Stimulated activated CD4-positive, alpha-beta T cell treated with anti-CD3 and anti-CD28 coated beads, TNF-alpha, amount 100 ng/mL, for 24 hours (primary cell): ENCODE measurements at places on chromosomes 13 and 19.

- DNase-seq: no peak
Measured at GRCh38 chr13:71865874-71866334, 1.1 kb downstream of the DACH1 start.

DNA sequence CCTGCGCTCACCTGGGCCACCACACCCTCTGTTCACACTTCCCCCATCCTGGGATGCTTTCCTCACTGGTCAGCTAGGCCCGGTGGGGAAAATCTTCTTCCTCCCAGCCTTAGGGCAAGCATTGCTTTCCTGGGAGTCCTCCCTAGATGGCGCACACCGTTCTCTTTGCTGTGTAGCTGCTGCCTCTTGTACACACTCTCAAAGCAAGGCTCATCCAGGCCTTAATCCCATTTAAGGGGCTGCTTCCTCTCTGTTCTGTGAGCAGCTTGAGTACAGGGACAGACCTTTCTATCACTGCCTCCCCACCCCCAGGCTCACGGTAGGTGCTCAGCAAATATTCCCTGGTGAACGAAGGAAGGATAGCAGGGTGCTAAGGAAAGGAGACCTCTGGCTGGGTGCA, 11.1 kb downstream of the SLC7A10 start:
- no peak for DNase-seq

- DNase-seq: no peak
Measured at GRCh38 chr19:6278740-6279619, 795 bp downstream of the MLLT1 start.

DNA sequence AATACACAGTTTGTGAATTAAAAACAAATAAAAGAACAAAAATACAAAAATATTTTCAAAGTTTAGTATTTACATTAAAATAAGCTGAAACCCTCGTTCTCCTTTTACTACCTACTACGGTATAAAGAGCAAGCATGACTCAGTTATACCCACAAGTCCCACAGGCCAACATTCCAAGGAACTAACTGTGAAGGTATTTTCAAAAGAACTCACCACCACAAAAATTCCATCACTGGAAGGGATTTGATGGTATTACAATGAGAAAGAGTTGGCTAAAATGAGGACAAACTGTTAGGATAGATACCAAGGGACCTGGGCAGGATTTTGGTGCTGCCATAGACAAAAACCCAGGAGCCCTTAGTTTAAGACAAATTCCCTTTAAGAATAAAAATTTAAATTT, 122.7 kb downstream of the TBC1D4 start:
- DNase-seq: no peak

GRCh38 chr13:95862408-95862807, 185.5 kb downstream of the DNAJC3 start:
- DNase-seq: no peak

GRCh38 chr19:43532571-43532961, 422 bp upstream of the ZNF575 start:
- DNase-seq: no peak

GRCh38 chr13:85427416-85427815, 371.8 kb downstream of the SLITRK6 start:
- DNase-seq: no peak

GRCh38 chr19:5585461-5586299, 17.9 kb upstream of the TINCR start:
- DNase-seq: peak; percentile 16

DNA sequence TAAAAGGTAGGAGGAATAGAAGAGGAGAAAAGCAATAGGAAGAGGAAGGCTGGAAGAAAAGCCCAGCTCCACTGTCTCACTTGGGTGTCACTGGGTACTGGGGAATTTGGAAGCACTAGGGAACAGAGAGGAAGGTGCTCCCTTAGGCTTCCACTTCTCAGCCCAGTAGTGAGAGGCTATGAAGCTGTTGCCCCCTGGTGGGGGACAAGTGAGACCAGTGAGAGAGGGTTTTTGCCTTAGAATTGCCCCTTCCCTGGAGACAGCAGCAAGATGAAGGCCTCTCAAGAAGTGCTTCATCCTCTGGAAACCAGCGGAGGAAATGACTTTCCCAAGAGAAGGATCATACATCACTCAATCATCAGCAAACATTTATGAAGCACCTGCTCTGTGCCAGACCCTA, 4.7 kb upstream of the ZNF606 start:
- no peak for DNase-seq

GRCh38 chr13:71380191-71380590, 486.8 kb downstream of the DACH1 start:
- no peak for DNase-seq
